NAMALWA (cell line): ENCODE measurements at places on chromosomes 7 and 10.
A peak's percentile ranks its signal among the peaks of the same experiment; 100 is the strongest.

GRCh38 chr7:7395785-7396184 is 139.9 kb downstream of the COL28A1 start:
- DNase-seq, result no peak

GRCh38 chr10:110492069-110492822 is 5.5 kb upstream of the DUSP5 start:
- DNase-seq, result peak; percentile 39

- no peak for DNase-seq
These were observed 2.5 kb upstream of the EMX2 start for GRCh38 chr10:117539903-117540639.

DNA sequence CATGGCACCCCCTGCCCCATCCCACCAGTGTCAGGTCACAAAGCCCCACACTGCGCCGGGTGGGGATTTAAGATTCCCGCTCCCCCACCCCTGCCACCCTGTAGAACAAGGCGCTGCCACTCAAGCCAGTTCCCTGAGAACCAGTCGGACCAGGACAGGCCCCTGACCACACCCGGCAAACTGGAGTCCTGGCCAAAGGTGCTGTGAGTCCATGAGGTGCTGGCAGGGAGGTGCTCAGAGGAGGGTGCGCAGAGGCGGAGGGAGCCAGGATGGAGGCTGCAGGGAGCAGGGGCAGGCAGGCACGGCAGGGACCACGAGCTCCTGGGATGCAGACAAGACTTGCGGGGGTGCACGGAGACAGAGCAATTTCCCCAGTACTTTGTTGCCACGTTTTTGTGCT is 19.7 kb upstream of the GDI2 start:
- DNase-seq, result no peak

GRCh38 chr10:125768219-125768855 is 7.3 kb downstream of the MMP21 start:
- peak; percentile 11 for DNase-seq

DNA sequence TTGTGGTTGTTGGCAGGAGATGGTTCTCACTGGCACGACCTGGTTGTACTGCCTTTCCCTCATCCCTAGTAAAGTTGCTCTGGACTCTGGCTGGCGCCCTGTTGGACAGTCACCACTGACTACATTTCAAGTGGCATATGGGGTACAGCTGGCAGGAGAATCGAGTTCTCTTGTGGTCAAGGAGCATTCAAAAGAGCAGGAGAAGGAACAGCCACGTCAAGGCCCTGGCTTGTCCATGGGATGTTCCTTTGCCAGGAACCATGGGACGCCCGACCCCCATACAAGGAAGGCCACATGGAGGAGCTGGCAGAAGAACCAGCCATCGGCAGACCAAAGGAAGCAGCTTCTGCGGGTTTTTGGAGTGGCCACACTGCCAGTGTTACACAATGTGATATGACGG is 87.0 kb upstream of the SLC25A13 start:
- DNase-seq, result no peak

GRCh38 chr10:30320248-30320647 is 28.8 kb downstream of the MTPAP start:
- DNase-seq, result no peak

DNA sequence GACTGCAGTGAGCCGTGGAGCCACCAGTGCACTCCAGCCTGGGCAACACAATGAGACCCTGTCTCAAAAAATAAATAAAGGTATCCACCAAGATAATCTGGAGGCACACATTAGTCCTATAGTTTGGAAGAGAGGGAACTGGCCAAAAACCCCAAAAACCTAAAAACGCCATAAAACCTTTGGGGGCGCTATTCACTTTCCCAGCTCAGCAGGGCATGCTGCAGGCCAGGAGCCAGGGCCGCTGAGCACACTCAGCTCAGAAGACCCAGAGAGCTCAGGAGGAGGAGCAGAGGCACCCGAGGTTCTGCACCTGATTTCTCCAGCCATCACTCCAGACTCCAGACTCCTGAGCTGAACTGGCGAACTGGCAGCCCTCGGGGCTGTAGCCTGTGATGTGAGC is 167.2 kb upstream of the IMMP2L start:
- DNase-seq, result no peak

DNA sequence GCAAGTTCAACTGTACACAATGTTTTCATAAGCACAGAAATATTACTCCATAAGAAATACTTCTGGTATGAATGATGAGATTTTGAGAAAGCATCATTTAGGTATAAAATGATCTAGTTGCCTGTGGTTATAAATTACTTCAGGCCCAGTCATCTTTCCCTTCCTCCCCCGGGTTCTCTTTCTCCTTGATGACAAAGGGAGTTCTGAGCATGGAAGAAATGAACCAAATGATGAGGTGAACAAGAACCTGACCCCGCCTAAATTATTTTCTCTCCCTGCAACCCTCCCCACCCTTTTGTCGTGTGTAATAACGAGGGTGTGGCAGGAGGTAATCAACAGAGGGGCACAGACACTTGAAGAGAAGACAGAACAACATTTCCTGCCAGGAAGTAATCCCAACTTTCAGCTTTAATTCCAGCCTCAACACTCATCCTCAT is 319.6 kb upstream of the SP8 start:
- DNase-seq, result no peak

- DNase-seq, result no peak
These were observed 48.0 kb downstream of the PUS7 start for GRCh38 chr7:105474045-105474444.

- DNase-seq, result peak; percentile 33
These were observed 92.2 kb upstream of the EFCAB10 start for GRCh38 chr7:105673367-105674084.

- no peak for DNase-seq
These were observed 144.9 kb downstream of the UBE2H start for GRCh38 chr7:129807863-129808262.

GRCh38 chr7:68313806-68314205 is 1284.5 kb upstream of the AUTS2 start:
- DNase-seq, result no peak

DNA sequence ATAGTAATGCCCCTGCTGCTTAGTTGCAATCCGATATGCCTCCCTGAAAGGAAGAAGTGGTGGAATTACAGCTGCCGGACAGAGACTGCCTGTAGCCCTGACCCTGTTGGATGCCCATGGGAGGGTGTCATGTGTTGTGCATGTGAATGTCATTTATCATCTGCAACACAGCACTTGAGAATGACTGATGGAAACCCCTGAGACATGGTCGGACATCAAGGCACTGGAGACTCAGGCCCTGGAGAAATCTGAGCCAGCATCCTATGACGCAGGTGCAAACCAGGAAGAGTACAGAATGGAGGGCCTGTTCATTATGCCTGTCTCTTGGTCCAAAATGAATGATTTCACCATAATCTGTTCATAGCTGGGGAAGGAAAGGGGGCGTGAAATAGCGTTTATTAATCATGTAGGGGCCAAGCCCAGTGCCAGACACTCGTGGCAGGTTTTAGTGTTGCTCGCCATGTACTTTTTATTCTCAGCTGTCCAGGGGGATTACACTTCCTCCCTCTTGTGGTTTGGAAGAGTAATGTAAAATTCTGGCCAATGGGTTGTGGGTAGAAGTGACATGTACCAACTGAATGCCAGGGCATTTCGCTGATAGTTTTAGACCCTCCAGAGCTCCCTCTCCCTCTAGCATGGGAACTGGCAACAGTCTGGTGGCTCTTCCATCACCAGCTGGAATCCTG is 23.0 kb upstream of the LEP start:
- peak; percentile 40 for DNase-seq

DNA sequence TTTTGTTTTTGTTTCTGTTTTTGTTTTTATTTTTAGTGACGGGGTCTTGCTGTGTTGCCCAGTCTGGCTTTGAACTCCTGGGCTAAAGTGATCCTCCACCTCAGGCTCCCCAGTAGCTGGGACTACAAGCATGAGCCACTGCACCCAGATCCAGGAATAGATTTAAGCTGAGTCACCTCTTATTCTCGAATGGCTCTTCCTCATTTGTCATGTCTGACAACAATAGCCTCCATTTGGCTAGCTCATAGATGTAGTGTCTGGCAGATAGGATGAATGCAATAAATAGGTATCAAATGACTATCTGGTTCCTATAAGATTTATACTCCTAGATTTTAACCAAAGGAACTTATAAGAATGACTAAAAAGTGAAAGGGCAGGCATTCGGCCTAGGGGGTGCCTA is 172.9 kb downstream of the TMEM26 start:
- no peak for DNase-seq

- DNase-seq, result peak; percentile 33
These were observed 21.7 kb downstream of the GTF2IRD1 start for GRCh38 chr7:74475243-74475986.

GRCh38 chr7:36157527-36158320 is 4.7 kb downstream of the EEPD1 start:
- DNase-seq, result no peak

- DNase-seq, result no peak
These were observed 53.2 kb upstream of the ZNF33B start for GRCh38 chr10:42691361-42692120.

DNA sequence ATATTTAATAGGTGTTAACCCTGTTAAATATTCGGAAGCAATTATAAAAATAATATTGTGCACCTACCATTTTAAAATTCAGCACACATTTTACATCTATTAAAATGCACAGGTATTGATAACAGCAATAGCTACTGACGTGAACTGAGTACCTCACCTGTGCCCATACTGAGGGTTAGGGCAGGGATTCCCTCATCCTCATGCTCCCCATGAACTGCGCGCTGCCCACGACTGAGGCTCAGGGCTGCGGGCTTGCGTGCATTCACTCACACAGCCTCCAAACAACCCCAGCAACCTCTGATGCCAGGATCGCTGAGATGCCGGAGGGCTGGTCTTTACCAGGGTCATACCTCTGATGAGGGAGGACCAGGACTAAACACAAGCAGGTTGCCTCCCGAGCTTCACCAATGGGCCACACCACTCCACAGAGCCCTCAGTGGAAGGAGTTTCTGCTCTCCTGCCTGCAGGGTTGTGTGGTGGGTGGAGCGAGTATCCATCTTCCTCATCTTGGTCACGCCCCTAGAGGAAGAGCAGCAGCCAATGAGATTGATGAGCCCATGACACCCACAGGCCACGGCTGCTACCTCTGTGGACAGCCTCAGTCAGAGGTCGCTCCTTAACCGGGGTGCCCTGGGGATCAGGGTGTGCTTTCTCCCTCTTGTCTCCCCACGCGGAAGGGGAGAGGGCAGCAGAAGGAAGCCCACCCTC is 478.3 kb downstream of the TNS3 start:
- DNase-seq, result peak; percentile 28

DNA sequence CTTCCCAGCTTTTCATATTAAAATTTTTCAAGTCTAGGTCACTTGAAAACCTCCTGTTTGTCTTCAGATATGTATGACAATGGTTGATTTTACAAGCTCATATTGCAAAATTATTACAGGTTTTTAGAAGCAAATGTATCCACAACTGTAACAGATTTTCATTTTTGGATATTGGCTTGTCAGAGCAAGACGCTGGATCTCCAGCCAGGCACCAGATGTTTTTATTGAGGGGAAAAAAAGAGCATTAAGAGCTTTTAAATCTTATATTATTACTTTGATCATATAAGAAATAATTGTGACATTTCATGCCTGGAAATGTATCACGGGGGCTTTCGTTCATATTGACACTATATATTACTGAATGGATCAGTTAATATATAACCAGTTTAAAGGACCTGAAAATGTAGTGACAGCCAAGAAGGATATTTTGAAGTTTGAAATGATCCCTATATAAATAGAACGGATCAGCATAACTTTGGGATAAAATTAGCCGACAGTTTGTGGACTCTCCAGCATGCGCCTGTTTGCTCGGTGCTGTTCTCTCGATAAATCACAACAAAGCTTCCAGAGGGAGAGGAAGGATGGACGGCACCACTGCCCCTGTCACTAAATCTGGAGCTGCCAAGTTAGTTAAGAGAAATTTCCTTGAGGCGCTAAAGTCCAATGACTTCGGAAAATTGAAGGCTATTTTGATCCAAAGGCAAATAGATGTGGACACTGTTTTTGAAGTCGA is at the start of gene ASB4:
ASB4 (plus strand) TSS at position 553 of the 733 bp plus-strand sequence; CDS start at position 582, 29 bp downstream.
- no peak for DNase-seq

DNA sequence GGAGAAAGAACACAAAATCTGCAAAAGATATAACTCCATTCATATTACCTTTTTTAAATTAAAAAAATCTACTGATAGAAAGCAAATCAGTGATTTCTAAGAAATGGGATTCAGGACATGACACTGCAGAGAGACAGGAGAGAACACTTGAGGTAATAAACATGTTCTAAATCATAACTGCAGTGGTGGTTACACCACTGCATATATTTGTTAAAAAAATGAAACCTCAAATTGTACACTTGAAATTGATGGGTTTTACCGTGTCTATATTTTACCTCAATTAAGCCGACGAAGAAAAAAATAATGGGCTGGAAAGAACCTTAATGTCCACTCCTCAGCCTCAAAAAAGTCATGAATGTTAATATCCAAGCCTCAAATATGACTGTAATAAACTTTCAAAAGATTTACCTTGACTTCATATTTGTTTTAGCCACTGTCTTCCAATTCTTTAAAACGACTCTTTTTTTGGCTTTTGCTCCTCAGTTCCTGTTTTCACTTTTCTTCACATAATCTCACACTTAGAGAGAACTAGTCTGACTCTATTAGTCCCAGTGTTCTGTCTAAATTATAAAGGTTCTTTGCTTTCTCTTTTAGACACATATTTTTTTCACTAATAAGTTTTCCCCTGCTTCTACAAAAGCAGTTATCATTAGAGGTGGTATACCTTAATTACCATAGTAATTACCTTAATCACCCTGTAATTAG is 502.4 kb downstream of the GRM8 start:
- DNase-seq, result no peak

GRCh38 chr7:2242541-2243429 is 759 bp downstream of the NUDT1 start:
- DNase-seq, result peak; percentile 82

DNA sequence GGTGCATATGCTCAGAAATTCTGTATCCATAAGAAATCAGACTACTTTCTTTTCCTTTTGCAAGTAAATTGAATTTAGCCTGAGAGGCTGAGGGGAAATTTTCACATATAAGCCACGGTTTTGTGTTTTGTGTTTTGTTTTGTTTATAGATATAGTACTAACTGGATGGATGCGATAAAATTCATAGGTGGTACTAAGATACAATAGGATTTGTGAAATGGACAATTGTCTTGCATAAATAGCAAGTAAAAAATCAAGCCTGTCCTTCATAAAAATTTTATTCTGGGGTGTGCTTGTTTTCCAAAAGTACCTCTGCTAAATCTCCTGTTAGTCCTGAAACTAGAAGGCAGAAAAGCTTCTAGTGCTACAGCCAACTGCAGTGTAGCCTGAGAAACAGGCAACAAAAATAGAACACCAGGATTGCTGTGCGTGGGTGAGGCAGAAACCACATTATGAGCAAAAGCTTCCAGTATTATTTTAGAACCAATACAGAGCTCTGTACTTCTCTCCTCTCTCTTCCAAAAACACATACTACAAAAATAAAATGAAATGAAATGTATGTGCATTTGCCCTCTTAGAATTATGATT is 634 bp upstream of the HDAC9 start:
- DNase-seq, result no peak

DNA sequence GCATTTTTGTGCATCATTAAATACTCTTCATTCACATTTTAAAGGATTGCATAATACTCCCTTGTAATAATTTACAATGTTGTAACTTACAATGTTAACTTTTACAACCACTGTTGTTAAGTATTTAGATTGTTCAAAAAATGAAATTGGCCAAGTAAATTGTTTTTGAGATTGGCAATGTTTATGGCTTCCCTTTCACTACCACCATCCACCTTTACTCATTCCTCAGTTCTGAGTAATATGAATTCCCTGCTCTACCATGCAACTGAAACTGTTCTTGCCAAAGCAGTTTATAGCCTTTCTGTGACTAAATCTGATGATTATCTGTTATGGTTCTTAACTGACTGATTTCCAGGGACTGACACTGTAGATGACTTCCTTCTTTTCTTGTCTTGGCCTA is 80.5 kb upstream of the TMEM106B start:
- DNase-seq, result no peak
